Activated effector memory CD4-positive, alpha-beta T cell treated with Interleukin-2 at 50 U/mL for 16 hours (primary cell): ENCODE measurements at places on chromosomes 7 and 10.

GRCh38 chr7:132023466-132023865 lies 467.0 kb upstream of the PODXL start:
- DNase-seq = no peak

DNA sequence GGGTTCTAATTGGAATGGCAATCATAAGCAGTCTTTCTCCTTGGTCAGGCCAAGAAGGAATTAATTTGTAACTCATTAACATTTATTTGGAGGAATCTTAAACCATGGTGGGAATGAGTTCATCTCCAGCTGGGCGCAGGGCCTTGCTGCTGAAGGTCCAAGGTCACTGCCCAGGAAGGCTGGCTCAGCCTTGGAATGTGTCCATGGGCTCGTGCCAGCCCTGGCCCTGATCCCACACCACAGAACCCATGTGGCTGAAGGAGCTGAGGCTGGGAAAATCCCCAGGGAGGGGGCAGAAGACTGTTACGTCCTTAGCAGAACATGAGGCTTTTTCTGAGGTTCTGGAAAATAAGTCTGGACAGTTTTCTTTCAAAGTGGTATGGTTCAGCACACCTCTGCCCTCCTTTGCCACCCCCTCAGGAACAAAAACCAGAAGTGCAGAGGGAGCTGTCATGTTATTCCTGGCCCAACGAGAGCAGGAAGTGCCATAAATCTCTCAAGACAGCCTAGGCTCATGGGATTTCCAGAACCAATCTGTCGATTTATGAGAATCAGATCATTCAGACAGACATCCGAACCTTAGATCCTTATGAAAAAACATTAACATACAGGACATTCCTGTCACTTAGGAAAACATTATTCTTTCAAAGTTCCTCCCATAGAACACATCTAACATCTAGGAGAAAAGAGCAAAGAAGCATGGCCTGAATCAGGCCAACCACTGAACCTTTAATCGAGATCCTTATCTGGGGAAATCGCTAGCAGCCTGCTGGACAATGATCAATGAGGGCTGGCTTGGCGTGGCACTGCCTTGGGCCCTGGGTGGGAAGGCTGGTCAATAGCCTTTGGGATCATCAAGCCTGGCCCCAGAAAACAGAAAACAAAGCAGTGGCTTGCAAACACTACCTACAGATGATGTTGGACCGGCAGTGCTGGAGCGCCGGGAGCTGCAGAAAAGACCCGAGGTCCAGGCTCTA lies 134.3 kb downstream of the TAX1BP1 start:
- no peak for DNase-seq

DNA sequence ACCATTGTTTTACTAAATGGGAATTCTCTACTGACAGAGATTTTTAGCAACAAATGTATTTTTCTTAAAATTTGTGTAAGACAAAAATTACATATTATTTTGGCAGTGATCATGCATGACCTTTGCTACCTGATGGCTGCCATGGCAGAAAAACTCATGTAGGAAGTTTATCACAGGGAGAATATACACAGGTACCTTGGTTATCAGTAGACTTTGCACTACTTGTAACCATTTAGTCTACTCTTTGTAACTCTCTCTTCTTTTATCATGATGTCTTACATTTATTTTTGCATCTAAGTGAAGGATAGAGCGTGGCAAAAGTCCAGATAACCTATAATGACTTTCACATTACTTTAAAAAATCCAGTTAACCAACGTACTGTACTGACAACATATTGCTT lies 34.1 kb downstream of the REEP3 start:
- DNase-seq = no peak

DNA sequence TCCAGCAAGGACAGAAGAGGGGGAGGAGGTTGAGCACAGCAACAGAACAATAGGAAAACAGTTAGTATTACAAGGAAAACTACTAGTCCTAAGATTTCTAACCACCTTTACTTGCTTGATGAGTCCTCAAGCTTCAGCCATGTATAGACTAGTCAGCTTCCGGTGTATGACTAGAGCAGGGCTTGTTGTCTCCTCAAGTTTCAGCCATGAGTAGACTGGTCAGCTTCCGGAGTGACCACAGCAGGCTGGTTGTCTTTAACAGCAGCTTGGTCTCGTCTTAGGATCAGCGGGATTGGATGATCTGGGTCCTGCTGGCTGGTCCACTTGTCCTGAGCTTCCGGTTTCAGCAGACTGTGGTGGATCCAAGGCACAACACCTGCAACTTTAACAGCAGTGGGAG lies 10.6 kb upstream of the ZNF239 start:
- DNase-seq = no peak

DNA sequence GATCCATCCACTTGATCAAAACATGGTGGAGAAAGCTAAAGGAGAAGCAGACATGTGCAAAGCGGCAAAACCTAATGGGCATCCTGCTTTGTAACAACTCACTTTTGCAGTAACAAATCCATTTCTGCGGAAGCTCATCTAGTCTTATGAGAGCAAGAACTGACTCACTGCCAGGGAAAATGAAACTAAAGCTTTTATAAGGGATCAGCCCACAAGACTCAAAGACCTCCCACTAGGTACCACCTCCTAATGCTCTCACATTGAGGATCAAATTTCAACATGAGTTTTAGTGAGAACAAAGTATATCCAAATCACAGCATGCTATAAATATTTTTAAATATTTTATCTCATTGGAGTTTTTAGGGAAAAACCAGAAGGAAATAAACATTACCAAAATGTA lies 120.1 kb upstream of the GNAI1 start:
- DNase-seq = no peak

- DNase-seq = no peak
These were observed 234.3 kb downstream of the CACNA2D1 start for GRCh38 chr7:82209179-82209747.

GRCh38 chr7:29091715-29092114 lies 54.6 kb downstream of the CPVL start:
- DNase-seq = no peak

DNA sequence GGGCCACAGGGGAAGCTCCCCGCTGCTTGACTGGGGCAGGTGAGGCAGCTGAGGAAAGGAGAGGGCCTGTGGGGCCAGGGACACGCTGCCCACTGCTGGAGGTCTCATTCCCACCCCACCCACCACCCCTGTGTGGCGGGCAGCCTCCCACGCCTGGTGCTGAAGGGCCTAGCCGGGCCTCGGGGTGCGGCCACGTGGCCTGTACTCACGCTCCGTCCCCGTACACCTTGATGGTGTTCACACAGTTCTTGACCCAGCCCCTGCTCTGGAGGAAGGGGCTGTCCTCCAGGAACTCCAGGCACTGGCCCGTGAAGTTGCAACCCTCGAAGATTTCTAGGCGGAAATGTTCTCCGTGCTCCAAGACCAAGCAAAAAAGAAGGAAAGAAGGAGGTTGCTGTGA lies 4.0 kb downstream of the CRYGN start:
- no peak for DNase-seq

GRCh38 chr10:8407501-8408021 lies 353.1 kb downstream of the GATA3 start:
- no peak for DNase-seq

DNA sequence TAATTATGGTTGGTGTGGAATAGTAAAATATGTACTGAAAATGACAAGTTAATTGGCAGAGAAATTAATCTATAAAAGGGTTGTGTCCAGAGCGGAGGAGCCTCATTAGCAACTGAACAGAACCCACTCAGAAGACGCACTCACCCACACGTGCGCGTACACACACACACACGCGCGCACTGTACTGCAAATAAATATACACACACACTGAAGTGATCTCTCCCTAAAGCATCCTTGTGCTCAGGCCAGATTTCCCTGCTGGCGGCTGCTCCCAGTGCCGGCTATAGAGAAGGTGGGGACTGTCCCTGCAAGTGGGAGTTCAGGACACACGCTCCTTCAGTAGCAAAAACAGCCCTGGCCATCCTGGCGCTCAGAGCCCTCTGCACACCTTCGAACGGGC lies 85.2 kb downstream of the CHST15 start:
- DNase-seq = no peak

- DNase-seq = peak; percentile 41
These were observed 819 bp downstream of the TMED4 start for GRCh38 chr7:44580945-44581878.
